ENCODE measurements at places on chromosomes 4 and X. TPM values are rescaled to one million over a fixed set of nuclear protein-coding genes. Genes with fewer than 3 reads are reported as not detected.

DCLK2 gene
- 213 TPM for polyA plus RNA-seq

NKAP gene
- polyA plus RNA-seq: 14.5 TPM

RTL9 gene
- 2.5 TPM for polyA plus RNA-seq

FHIP1A gene
- 0.32 TPM for polyA plus RNA-seq

TEX13C gene
- 0.06 TPM for polyA plus RNA-seq
